Epithelial cell of proximal tubule (primary cell): ENCODE measurements at places on chromosomes 2 and 18. TPM values are rescaled to one million over a fixed set of nuclear protein-coding genes. Genes with fewer than 3 reads are reported as not detected.

MC5R gene
- total RNA-seq = not detected in 2 replicates

LRRC30 gene
- not detected in 2 replicates for total RNA-seq

FHOD3 gene
- 27.3 and 28.4 TPM in 2 replicates for total RNA-seq

DNA sequence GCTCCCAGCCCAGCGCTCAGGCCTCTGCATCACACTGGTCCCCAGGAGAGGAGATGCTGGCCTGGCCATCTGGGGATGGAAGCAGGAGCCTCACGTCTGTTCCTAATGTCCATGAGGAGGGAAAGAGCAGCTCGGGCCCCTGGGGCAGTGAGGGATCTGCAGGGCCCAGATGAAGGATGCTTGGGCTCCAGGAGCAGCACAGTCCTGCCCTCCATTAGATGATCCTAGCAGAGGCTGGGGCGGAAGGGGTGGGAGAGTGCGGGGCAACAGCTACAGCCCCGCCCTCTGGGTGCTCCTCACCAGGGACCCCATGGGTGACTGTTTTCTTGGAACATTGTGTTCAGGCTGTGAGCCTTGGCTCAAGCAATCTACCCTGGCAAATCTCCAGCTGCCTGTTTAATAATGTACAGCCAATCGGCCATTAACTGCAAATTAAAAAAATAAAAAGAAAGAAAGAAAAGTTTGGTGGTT is 49.7 kb downstream of the TNS1 start:
- no peak for DNase-seq

DNA sequence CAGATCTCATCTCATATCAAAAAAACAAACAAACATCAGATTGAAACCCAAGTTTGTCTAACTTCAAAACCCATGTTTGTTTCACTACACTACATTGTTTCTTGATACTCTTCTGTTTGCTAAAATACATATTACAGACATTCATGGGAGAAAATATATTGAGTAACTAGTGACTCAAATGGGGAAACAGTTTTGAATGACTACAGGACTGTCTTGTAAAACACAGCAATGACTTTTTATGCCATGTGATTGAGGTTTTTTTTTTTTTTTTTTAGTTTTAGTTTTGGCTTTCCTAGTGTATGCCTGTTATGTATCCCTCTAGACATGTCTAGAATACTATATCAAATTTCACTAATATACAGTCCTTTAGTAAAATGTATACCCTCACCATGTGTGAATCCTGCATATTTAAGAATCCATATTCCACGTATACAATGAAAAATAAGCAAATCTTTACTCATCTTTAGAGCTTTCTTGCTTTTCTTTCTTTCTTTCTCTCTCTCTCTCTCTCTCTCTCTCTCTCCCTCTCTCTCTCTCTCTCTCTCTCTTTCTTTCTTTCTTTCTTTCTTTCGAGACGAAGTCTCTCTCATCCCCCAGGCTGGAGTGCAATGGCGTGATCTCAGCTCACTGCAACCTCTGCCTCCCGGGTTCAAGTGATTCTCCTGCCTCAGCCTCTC is 46.6 kb upstream of the SERTAD2 start:
- DNase-seq = no peak

DNA sequence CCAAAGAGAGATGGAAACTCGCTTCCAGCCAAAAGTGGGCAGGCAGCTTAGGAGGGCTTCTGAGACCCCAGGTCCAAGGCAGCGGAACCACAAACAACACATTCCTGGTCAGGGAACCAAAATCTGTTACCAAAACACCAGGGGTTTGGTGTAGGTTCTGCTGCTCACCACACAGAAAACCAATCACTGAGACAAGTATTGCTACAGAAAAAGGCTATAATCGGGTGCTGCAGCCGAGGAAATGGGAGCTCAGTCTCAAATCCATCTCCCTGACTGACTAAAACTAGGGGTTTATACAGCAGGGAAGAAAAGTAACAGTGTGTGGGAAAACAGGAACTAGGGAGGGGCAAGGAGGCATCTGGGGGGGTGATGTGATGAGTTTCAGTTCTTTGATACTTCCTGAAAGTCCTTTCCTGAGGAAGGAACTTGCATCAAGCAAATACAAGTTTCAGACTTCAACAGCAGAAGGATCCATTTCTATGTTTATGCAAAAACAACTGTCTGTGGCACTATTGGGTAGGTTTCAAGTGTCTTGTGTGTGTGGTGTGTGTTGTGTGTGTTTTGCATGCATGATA is 108.0 kb downstream of the FAM168B start:
- no peak for DNase-seq

- DNase-seq = no peak
Measured at GRCh38 chr2:82641598-82642180, 1817.4 kb downstream of the SUCLG1 start.
